Glomerular endothelial cell (primary cell): ENCODE measurements at places on chromosomes 11 and 22.

GRCh38 chr11:833114-833791 is 501 bp downstream of the CD151 start:
- DNase-seq: no peak

GRCh38 chr11:12007769-12008737 is at the start of gene DKK3:
Gene DKK3 (minus strand): TSS chr11:12008626. CDS start chr11:12008582, 44 bp downstream.
- DNase-seq: no peak

- no peak for DNase-seq
These were observed 7.4 kb downstream of the CSNK1E start for GRCh38 chr22:38309614-38310517.

GRCh38 chr11:47400768-47401279 is 7.6 kb upstream of the SLC39A13 start:
- no peak for DNase-seq

- no peak for DNase-seq
These were observed 467.6 kb downstream of the NTM start for GRCh38 chr11:131838016-131838415.

DNA sequence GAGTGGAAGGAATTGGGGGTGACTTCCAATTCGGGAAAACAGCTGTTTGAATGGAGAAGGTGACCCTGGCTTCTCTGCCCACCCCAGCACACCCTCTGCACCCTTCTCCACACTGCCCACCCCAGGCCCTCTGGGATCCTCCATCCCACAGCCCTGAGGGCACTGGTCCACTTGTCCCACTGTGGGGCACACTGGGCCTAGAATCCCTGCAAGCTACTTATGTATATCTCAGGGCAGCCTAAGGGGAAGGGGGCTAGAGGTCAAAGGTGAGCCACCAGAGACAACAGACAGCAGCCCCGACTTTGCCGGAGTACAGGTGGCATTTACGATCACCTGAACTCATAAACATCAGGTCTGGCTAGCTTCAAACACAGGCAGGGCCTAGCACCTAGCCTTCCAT is 673 bp upstream of the SCUBE2 start:
- no peak for DNase-seq

GRCh38 chr11:36065436-36065835 is 121.6 kb downstream of the LDLRAD3 start:
- DNase-seq: no peak

- DNase-seq: no peak
These were observed 150.6 kb upstream of the CCDC179 start for GRCh38 chr11:23010790-23011335.

GRCh38 chr11:6505577-6506240 is 8.6 kb downstream of the DNHD1 start:
- peak; percentile 54 for DNase-seq

GRCh38 chr11:62688491-62688890 is 839 bp downstream of the LRRN4CL start:
- no peak for DNase-seq

GRCh38 chr11:65180877-65181568 is 705 bp upstream of the CAPN1 start:
- no peak for DNase-seq
